ENCODE measurements at places on chromosomes 6 and 20.

- no peak for DNase-seq
These were observed 415 bp upstream of the CUL9 start for GRCh38 chr6:43181621-43181941.

DNA sequence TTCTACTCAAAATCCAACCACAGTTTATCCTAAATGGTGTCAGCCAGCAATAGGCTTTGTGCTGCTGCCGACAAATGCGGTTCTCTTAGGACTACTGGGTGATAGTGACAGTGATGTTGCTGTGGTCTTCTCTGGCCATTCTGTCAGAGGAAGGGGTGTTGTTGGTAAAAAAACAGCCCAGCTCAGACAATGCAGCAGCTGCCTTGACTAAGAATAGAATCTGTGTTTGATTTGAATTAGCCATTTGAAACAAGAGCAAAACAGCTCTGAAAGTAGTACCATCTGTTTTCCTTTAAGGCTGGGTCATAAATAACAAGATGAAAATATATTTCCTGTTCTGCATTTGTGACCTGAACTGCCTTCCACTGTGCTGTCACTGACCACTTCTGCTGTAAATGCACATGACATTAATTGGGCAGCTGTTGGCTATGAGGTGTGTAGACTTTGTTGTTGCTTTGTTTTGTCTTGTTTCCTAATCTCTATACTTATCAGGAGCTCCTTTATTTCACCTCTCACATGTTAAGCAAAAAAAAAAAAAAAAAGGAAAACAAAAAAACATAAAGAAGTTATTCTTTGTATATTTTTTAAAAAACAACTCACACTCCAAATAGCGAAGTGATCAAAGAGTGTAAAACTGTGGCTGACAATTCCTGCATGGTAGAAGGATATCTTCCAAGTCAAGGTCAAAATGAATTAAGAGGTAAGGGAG lies 497.8 kb upstream of the ARID1B start:
- no peak for DNase-seq

- no peak for DNase-seq
These were observed 46.4 kb downstream of the AKAP12 start for GRCh38 chr6:151286214-151286613.

GRCh38 chr20:1396264-1396663 lies 3.4 kb upstream of the FKBP1A start:
- DNase-seq: no peak
